ENCODE measurements at places on chromosomes 5 and 9.

GRCh38 chr5:124780011-124780410 is 33.6 kb upstream of the ZNF608 start:
- no peak for DNase-seq

- no peak for DNase-seq
Observed at GRCh38 chr5:40932766-40933165, 23.5 kb downstream of the C7 start.

GRCh38 chr5:132022737-132023136 is 11.3 kb upstream of the ACSL6 start:
- no peak for DNase-seq

DNA sequence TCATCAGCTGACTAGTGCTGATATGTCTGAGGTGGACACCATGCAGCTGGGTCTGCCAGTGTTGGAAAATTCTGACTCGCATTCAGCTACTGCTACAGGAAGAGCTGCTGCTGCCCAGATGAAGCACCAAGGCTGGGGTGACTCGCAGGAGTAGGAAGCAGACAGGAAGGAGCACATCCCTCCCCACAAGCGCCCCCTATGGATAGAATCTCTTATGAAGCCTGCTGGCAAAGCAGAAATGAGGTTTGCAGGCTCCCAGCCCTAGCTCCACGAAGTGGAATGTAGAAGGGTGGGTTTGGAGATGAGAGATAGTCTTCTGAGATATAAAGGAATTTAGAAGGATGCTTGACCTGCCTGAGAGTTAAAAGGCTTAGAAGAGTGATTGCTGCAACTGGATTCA is 443.0 kb downstream of the ACTL7B start:
- DNase-seq: no peak

DNA sequence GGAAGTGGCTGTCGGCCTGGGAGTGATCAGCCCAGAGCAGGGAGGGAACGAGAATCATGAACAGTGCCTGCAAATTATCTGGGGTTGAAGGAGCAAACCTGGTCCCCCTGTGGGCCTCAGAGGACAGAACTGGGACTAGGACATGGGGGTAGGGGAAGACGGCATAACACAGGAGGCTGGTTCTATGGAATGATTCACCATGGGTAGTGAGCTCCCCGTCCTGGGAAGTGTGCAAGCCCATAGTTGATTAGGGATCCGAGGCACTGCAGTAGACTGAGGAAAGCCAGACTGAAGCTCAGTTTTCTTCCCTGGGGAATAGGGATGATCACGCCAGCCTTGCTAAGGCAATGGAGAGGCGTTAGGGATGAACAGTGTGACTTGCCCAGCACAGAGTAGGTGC is 5.6 kb downstream of the ADGRD2 start:
- DNase-seq: no peak

DNA sequence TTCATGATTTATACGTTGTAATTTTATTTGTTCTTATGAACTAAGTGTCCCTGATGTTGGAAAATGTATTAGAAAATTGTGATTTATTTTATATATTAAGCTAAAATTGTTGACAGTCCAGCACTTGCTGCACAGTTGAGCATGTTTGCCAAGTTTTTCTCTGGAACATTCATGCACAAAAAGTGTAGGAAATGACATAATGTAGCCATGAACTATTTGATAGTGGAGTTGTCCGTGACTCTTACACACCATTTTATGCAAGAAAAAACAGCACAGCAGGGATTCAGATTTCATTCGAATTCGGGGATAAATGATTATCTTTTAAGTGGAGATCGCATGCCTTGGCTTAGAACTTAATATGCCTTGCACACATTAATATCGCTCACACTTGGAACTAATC is 708.6 kb upstream of the WWC1 start:
- DNase-seq: no peak

DNA sequence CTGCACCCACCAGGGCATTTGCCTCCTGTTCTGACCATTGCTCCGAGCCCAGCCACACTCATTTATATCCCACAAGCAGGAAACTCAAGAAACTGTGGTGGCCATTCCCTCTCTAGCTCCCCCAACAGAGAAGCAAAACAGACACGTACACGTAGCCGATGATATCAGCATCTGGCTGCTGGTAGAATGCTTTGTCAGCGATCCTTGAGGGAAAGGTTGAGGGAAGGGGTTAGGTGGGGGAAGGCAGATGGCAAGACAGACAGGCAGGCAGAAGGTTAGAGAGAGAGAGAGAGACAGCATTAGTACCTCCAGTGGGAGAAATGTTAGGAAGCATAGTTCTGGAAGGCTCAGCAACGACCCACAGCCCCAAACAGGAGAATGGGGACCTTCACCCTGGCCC is 7.8 kb downstream of the HIGD2A start:
- no peak for DNase-seq

- no peak for DNase-seq
Observed at GRCh38 chr5:93430673-93431199, 150.3 kb downstream of the NR2F1-AS1 start.

DNA sequence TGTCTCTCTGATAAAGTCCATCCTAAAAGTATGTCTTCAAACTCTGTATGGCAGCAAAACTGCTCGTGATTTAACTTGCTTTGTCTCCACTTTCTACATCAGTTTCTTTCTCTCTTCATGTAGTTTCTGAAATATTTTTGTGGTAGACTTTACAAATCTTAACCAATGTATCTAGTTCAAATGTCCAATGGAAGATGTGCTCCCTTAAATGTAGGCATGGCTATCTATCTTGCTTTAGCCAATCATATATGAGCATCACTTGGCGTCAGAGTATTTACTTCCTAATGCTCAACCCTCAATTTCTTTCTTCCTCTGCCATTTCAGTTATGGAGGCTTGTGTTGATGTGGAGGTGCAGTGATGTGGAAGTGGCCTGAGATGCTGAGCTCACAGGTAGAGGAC is 206.1 kb upstream of the ZNF608 start:
- no peak for DNase-seq

GRCh38 chr5:78235289-78235688 is 59.2 kb downstream of the AP3B1 start:
- DNase-seq: no peak

- no peak for DNase-seq
Observed at GRCh38 chr5:91331705-91332104, 51.4 kb downstream of the ARRDC3 start.

DNA sequence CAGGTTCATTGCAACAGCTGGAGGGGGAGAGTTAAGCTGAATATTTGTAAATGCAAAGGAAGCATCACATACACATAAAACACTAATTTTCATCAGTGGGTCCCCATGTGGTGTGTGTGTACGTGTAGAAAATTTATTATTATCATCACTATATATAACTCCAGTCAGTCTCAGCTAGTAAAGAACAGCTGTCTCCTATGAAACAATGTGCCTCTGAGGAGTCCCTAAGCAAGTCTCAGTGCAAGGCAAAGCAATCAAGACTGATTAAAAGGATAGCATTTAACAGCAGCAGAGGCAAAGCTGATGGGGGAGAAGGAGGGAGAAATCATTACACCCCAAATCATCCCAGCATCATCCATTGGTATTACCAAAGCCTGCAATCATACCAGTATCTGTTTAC is 104.2 kb upstream of the MARCHF11 start:
- no peak for DNase-seq

GRCh38 chr5:96614110-96614691 is 48.0 kb upstream of the CAST start:
- DNase-seq: peak; percentile 94

DNA sequence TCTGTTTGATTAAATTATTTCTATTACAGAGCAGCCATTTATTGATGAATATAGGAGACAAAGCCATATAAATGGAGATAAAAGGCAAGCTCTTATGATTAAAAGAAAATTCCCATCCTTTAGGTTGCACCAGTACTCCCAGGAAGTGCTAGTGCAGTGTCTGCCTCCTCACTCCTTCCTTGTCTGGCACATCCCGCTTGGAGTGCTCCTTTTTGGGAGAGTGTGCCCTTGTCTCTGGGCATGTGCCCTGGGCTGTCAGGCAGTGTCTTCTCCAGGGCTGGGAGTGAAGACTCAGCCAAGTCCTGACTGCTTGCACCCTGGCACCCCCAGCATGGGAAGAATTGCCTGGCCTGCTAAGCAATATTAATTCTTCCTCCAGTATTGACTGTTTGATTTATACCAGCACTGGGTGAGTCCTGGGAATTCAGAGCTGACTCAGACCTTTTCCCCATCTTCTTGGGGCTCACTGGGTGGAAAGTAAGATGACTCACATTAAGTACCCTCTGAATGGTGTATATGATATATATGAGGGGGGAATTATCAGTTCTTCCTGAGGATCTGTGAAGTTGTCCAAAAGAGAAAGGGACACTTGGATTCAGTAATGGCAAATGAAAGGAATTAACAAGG is 62.1 kb downstream of the ZSWIM6 start:
- DNase-seq: no peak

GRCh38 chr5:97131139-97131710 is 11.2 kb downstream of the LIX1 start:
- peak; percentile 71 for DNase-seq

- DNase-seq: peak; percentile 21
Observed at GRCh38 chr9:92483627-92484545, 1.6 kb upstream of the ASPN start.

- no peak for DNase-seq
Observed at GRCh38 chr5:6362846-6363245, 15.5 kb downstream of the MED10 start.

DNA sequence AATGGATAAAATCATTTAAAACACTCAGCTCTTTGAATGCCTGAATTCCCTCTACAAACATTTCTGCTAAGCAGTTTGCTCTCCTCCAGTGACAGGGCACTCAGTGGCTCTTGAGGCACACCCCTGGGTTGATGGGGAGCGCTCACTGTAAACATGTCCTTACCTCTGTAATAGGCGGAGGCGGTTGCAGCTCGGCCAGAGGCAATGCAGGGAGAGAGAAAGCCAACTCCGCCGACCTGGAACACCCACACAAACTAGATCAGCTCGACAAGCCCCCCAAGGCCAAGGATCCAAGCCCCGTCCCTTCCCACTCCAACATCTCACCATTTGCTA is 329 bp downstream of the CDC23 start:
- peak; percentile 0 for DNase-seq

DNA sequence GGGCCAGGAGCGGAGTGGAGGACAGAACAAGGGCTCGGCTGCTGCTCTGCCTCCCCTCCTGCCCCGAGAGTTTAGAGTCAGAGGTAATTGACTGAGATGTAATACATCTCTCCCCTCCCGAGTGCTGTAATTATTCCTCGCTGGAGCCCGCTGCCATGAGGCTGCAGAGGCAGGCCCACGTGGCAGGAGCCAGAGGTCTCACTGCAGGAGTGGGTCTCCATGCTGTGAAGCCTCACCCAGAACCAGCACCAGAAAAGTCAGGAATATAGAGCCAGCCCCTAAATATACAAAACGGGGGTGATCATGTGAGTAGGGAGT is 2.5 kb downstream of the FAM163B start:
- no peak for DNase-seq

- no peak for DNase-seq
Observed at GRCh38 chr5:111548348-111548950, 36.1 kb upstream of the STARD4 start.

Measured in HFFc6 (cell line).